Fibroblast of skin of left biceps (primary cell): ENCODE measurements at places on chromosomes 7 and 10.

DNA sequence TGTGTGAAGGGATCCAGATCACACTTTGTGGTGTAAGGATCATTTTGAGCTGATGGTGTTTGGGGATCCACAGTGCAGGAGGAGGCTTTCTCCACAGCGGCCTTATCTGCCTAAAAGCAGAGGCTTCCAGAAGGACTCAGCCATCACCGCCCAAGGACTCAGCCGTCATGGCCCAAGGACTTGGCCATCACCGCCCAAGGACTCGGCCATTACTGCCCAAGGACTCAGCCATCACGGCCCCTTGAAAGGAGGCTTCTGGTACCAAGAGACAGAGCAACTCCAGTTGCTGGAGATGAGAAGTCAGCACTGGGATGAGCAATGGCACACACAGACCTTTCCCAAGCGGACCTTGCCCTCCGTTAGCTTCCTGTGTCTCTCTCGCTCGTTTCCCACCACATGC, 6.0 kb upstream of the CFAP46 start:
- no peak for DNase-seq

DNA sequence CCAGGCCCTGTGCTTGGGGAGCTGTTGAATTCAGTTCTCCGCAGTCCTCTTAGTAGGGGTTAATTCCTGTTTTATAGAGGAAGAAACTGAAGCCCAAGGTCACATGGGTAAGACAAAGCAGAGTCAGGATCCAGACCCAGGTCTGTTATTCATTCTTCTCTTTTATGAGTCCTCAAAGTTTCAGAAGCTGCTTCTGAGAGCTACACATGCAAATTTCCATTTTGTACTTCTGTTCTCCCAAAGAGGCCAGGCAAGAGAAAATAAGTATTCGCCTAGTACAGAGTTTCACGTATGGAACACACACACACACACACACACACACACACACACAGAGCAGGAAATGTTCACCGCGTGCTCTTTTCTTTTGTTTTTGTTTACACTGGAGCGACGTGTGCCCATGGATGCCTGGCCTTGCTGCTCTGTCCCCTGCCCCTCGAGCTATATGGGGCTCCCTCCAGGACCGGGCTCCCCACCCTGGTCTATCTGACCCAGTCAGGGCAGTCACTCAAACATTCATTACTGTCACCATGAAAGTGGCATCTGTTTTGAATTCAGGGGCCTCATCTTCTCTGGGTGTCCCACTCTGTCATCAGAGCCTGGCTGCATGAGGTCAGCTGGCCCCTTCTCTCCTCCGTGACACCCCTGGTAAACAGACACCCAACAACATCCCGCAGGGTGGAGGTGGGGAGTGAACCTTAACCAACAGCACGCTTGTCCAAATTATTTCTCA, 84.4 kb downstream of the TNS3 start:
- DNase-seq, result no peak

GRCh38 chr10:12448340-12448728, 99.0 kb downstream of the CAMK1D start:
- DNase-seq, result no peak

- no peak for DNase-seq
Measured at GRCh38 chr7:127346575-127347256, 45.8 kb downstream of the ZNF800 start.

DNA sequence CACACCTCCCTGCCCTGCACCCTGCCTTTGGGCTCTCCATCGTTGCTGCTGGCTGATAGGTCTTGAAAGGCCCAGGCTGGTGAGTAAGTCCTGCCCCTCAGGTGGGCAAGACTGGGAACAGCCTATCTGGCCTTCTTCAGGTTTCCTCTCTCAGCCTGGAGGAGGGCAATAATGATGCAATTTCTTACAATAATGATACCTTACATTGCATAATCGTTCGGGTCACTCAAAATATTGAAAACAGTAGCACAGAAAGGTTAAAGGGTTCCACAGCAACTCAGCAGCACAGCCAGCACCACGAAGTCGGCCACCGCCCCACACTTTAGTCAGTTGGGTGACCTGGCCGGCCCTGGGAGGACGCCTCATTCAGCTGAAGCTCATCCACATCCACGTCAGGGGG, 16.0 kb upstream of the FAM20C start:
- no peak for DNase-seq

- no peak for DNase-seq
Measured at GRCh38 chr7:67470256-67470751, 473.7 kb downstream of the TYW1 start.

GRCh38 chr10:48701139-48701901, 16.6 kb downstream of the WDFY4 start:
- DNase-seq, result no peak
